ENCODE measurements at places on chromosomes 1 and 21.

- DNase-seq = no peak
Observed at GRCh38 chr21:26473471-26473870, 99.6 kb downstream of the CYYR1 start.

GRCh38 chr1:230174041-230174440 lies 107.0 kb downstream of the GALNT2 start:
- DNase-seq = no peak

DNA sequence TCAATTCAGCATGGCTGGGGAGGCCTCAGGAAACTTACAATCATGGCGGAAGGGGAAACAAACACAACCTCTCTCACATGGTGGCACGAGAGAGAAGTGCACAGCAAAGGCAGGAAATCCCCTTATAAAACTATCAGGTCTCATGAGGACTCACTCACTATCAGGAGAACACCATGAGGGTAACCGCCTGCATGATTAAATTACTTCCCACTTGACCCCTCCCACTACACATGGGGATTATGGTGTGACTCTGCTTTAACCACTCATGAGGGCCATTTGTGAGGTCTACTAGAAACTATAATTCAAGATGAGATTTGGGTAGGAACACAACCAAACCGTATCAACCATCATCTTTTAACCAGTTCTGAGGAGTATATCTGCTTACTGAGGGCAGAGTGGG lies 387.4 kb upstream of the NFIA start:
- no peak for DNase-seq

- no peak for DNase-seq
Observed at GRCh38 chr1:223299553-223299952, 64.4 kb downstream of the SUSD4 start.

- no peak for DNase-seq
Observed at GRCh38 chr1:74522148-74522547, 9.7 kb upstream of the LRRC53 start.

GRCh38 chr1:209620487-209620884 lies 31.7 kb downstream of the LAMB3 start:
- no peak for DNase-seq

- no peak for DNase-seq
Observed at GRCh38 chr1:59706303-59706599, 108.5 kb upstream of the HOOK1 start.

DNA sequence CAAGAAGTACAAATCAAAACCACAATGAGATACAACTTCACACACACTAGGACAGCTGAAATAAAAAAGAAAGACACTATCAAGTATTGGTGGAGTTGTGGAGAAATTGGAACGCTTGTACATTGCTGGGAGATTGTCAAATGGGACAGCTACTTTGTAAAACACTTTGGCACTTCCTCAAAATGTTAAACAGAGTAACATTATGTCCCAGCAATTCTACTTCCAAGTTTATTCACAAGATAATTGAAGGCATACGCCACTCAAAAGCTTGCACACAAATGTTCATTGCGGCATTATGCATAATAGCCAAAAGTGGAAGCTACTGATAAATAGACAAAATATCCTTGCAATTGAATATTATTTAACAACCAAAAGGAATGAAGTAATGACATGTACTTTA lies 199.9 kb upstream of the KCNK2 start:
- no peak for DNase-seq

DNA sequence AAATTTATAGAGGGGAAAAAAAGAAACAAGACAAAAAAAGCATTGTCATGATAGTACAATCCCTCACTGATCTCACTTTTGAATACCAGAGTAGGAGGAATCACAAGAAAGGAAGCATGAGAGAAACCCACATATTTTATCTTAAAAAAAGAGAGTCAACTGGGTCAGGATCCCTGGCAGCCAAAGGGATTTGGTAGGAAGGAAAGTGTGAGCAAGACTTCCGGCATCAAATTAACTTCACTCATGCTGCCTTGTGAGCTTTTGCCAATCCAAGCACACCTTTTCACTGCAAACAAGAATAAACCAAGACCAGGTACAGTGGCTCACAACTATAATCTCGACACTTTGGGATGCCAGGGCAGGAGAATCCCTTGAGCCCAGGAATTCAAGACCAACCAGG lies 53.1 kb downstream of the SLC9C2 start:
- no peak for DNase-seq

- DNase-seq = peak; percentile 48
Observed at GRCh38 chr1:59292562-59292961, 4.3 kb upstream of the FGGY start.

DNA sequence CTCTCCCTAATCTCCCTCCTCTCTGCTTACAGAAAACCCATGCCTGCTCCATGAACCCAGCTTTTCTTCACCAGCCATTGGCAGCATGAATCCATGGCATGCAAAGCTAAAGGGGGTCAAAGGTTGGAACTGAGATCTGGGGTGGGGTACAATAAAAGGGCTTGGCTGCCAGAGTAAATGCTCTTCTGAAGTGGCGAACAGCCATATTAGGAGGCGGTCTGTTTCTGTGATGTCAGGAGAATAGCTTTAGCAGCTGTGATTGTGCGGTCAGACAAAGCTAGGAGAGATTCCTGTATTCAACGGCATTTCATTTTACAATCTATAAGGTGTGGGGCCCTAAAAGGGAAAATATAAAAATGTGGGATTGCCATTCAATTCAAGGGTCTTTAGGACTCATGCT lies 71.7 kb upstream of the TMPRSS2 start:
- DNase-seq = no peak

GRCh38 chr1:94883691-94884090 lies 43.2 kb downstream of the CNN3 start:
- no peak for DNase-seq

- DNase-seq = no peak
Observed at GRCh38 chr1:152348447-152348846, 11.4 kb downstream of the FLG2 start.

DNA sequence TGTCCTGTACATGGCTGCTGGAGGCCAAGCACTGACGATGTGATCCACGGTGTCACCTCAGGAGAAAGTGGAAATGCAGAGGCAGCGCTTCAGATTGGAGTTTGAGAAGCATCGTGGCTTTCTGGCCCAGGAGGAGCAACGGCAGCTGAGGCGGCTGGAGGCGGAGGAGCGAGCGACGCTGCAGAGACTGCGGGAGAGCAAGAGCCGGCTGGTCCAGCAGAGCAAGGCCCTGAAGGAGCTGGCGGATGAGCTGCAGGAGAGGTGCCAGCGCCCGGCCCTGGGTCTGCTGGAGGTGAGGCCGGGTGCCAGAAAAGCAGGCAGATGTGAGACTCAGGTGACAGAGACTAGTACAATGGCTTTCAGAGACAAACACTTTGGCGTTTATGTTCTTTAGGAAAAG lies 7.7 kb downstream of the TRIM58 start:
- no peak for DNase-seq

- DNase-seq = no peak
Observed at GRCh38 chr1:32404946-32405345, 10.7 kb upstream of the BSDC1 start.

DNA sequence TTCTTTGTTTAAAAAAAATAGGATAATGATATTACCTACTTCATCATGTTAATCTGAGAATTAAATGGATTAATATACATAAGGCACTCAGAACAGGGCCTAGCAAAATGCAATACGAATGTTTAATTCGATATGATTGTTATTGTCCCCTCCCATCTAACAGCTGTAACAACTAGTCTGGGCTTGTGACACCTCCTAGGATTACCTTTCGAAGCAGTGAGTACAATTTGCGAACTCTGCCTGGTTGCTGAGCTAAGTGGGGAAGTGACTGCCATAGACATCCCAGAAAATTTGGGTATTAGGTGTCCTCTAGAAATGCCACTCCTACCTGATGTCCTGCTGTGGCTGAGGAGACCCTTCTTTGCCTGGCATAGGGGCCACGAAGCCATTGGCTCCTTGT lies 3.0 kb downstream of the RASSF5 start:
- DNase-seq = no peak

- DNase-seq = no peak
Observed at GRCh38 chr1:41365320-41365633, 4.0 kb downstream of the FOXO6 start.

GRCh38 chr21:42581993-42582786 lies 68.5 kb downstream of the SLC37A1 start:
- DNase-seq = no peak

DNA sequence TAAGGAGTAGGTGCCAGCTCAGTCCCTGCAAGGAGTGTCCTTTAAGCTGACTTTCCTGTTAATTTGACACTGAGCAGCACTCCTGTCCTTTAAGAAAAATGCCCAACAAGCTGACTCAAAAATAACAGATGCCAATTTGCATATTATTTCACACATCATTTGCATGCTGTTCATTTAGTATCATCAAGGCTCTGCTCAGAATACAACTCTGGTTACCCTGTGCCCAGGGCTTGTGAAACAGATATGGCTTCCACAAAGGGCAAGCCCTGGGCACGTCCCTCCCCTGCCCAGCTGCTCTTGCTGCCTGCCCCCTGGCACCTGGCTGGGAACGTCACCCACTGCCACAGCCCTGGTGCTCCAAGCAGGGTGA lies 10.3 kb downstream of the KCNN3 start:
- DNase-seq = no peak

GRCh38 chr1:108585313-108585712 lies 25.4 kb downstream of the EEIG2 start:
- DNase-seq = no peak

GRCh38 chr1:181134543-181135436 lies 46.3 kb downstream of the IER5 start:
- peak; percentile 50 for DNase-seq

DNA sequence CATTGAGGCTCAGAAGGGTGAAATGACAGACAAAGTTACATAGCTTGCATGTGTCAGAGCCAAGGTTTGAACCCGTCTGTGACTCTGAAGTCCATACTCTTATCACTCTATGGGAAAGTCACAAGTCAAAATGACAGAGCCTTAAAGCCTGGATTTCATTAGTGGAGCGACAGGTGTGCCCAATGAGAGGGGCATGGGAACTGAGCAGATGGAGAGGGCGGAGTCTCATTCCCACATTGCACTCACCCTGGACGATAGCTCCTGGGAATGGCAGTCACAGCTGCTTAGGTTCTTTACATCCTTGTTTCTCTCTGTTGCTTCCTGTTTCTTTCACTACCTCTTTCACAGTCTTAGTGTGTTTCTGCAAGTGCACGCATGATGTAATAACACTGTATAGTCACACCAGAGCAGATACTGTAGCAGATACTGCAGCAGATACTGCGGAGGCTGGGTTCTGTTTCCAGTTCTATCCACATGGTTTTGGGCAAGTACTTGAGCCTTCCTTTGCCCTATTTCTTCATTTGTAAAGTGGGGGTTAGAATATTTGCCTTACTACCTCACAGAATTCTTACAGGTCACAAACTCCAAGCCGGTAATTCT lies 127.2 kb downstream of the ZSCAN20 start:
- DNase-seq = no peak

DNA sequence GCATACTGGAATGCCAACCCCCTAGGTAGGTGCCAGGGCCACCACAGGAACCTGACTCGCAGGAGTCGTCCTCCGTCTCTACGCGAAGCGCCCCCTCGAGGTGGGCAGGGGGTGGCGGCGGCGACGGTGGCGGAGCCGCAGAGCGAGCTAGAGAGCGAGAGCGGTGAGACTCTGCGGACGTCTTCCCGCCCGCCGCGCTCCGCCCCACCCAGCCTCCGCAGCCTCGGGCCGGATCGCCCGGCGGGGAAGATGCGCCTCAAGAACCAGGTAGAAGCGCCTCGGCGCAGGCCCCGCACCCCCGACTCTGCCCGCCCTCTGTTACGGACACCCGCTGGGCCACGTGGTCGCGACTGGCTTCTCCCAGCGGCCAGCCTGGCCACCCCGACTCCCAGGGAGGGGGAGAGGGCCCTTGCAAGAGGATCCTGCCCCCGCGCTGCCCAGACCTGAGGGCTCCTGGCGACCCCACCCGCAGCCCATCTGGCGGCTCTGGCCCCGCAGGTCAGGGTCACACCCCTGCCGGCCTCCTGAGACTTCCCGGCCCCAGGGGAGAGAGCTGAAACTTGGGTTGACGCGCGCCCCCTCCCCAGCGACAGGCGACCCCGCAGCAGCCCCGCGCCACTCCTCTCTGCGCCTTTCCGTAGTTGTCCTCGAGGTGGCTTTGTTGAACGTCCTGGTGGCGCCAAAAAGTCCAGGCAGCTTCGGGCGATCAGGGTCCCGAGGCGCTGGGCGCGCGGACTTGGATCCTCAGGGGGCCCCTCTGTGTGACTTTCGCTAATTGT lies 24.4 kb upstream of the AGBL4 start:
- peak; percentile 0 for DNase-seq

DNA sequence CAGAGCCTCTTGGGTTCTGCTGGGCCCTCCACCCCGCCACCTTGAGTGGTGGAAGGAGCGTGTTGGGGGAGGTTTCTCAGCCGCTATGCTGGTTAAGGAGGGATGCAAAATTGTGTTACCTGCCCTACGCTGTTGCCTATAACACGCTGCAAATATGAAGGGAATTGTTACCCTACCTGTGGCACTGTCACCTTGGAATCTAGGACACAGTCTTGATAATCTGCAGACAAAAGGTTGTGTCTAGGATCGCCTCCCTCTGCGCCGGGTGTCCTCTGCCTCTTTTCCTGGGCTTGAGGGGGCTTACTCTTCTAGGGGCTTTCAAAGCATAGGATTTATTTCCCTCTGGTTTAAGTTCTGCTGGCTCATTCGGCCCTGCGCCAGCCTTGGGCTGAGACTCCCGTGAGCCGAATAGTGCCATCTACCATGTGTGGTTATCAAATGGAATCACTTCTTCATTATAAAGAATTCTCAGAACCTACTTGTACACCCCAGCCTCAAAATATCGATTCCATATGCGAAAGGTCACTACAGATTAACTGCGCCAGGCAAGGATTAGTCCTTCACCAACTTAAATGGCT lies 697 bp downstream of the SLC22A15 start:
- DNase-seq = no peak

GRCh38 chr1:32540605-32541004 lies 1.4 kb downstream of the ZBTB8A start:
- no peak for DNase-seq

- DNase-seq = no peak
Observed at GRCh38 chr21:46229133-46229922, 754 bp upstream of the LSS start.

DNA sequence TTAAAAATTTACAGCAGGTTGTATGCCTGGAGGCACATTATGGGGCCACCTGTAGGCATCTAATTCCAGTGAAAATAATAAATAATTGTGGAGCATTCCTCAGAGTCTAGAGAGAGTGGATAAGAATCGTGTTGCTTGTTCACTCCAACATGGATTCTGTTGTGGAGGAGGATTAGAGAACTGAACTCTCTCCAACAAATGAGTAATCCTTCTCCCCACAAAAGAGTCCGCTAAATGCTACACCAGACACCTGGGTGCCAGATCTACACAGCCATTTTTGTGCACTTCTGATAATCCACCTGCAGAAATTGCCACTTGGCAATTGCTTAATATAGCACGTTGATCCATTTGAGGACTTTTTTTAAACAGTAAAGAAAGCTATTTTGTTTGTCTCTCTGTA lies 113.7 kb upstream of the DPYD start:
- DNase-seq = no peak

GRCh38 chr1:77447669-77448068 lies 165.8 kb downstream of the AK5 start:
- DNase-seq = no peak

GRCh38 chr1:244384066-244384465 lies 67.6 kb downstream of the ADSS2 start:
- no peak for DNase-seq

- DNase-seq = no peak
Observed at GRCh38 chr1:172112576-172112975, 271.3 kb downstream of the DNM3 start.

GRCh38 chr1:25893116-25893515 lies 13.1 kb downstream of the STMN1 start:
- no peak for DNase-seq

- DNase-seq = peak; percentile 48
Observed at GRCh38 chr1:211135342-211135950, 1.5 kb upstream of the KCNH1 start.

Data from activated CD4-positive, alpha-beta T cell treated with anti-CD3 and anti-CD28 coated beads, Interleukin-2, amount 50 U/mL, for 16 hours (primary cell).